ENCODE measurements at places on chromosomes 5 and 9. TPM values are rescaled to one million over a fixed set of nuclear protein-coding genes. Genes with fewer than 3 reads are reported as not detected.

PCDHB11 gene
- 9.9 TPM for total RNA-seq

CORO2A gene
- 3.7 TPM for total RNA-seq

FAM13B gene
- total RNA-seq: 82.4 TPM

ADAMTSL1 gene
- 61.8 TPM for total RNA-seq

LEAP2 gene
- 2.9 TPM for total RNA-seq

Data from sciatic nerve (tissue), 2 donors.